ENCODE measurements at places on chromosomes 12 and 14.
A peak's percentile ranks its signal among the peaks of the same experiment; 100 is the strongest.

GRCh38 chr14:66247662-66248193 lies 238.4 kb upstream of the CCDC196 start:
- no peak for DNase-seq

- DNase-seq, result no peak
Measured at GRCh38 chr12:12214635-12215131, 52.2 kb downstream of the LRP6 start.

DNA sequence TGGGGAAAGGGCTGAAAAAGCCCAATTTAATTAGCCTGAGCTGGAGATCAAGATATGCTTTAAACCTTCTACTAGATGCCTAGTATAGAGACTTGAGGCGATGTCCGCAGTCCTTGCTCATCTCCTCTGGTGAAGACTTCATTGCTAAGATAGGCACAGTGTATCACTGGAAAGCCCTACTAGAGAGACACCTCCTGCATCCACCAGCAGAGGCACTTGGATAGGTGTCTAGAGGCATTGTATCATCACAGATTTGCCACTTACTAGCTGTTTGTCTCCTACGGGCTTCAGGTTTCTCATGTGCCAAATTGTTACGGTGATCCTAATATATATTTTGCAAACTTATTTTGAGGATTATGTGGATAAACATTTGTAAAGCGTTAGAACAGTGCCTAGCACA lies 1048.5 kb downstream of the GALC start:
- DNase-seq, result no peak

- no peak for DNase-seq
Measured at GRCh38 chr12:27257104-27257843, 13.2 kb downstream of the STK38L start.

DNA sequence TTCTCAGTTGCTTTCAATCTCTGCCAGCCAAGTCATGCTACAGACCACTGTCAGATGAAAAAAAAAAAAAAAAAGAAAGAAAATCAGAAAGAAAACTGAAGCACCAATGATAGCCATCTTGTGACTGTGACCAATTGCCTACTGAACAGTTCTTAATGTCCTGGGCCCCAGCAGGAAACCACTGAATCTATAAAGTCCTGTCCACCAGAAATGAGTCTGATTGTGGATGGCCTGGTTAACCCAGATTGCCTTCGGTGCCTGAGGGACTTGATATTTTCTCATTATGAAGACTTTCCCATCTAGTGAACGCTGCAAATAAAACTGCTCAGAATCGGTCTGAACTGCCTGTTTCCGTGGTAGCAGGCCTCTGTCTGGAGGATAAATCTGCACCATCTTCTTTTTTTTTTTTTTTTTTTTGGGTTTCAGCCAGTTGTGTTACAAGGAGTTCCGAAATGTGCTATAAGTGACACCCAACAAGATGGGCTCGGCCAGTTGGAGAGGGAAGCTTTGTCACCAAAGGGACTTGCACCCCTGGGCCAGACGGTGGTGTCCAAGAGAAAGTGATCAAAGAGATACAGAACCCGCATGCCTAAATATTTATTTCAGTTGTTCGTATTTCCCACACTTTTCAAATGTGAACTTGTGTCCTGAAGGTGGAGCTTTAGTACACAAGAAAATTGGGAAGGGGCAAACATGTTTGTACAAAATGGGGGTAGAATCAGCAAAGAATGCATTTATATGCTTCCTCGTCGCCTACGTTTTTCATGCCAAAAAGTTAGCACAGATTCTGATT lies 3.0 kb upstream of the PLXNC1 start:
- peak; percentile 50 for DNase-seq

DNA sequence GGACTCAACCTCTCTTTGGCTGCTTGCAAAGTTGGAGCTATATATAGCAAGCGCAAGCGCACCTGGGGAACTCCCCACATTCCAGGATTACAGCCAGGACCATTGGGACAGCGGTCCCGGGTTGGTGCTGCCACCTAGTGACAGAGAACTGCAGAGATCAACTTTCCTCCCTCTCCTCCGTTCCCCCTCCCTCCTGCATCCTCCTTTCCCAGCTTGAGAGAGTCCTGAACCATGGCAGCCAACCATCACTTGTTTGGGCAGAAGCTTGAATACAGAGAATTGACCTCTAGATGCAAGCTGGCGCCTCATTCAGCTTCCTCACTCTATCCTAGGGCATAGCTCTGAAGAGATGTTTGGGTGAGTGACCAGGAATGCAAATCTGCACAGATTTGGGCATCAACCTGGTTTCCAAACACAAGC lies 17.4 kb upstream of the FLVCR2 start:
- DNase-seq, result peak; percentile 45

DNA sequence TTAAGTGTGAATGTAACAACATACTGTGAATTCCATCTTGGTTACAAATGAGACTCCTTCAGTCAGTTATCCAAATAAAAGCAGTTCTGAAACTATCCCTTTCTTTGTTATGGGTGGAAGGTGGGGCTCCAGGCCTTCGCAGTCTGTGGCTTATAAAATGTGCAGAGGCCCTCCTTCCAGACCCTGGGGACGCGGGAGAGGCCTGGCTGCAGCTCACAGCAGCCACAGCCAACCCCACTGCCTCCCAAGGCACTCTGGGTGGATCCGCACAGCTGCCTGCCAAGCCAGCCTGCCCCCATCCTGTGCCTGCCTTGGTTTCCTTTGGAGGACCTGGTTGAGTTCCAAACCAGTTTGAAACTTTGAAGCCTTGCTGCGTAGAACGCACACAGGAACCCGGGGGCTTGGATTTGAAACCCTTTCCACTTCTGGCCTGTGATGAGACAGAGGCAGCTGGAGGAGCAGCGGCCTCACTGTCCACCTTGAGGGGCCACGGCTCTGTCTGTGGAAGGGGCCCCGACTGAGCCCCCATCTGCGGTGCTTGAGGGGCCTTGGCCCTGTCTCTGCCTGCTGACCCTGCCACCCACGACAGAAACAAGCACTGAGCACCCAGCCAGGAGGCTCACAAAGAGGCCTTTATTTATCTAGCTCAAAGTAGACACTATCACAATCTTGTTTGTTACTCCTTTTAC lies 30.4 kb downstream of the CCNK start:
- no peak for DNase-seq

- DNase-seq, result no peak
Measured at GRCh38 chr14:54579621-54580020, 12.7 kb downstream of the SAMD4A start.

Data from urinary bladder (tissue), 4 donors.